Adipocyte (in vitro differentiated cells): ENCODE measurements at places on chromosomes 5 and 9.

DNA sequence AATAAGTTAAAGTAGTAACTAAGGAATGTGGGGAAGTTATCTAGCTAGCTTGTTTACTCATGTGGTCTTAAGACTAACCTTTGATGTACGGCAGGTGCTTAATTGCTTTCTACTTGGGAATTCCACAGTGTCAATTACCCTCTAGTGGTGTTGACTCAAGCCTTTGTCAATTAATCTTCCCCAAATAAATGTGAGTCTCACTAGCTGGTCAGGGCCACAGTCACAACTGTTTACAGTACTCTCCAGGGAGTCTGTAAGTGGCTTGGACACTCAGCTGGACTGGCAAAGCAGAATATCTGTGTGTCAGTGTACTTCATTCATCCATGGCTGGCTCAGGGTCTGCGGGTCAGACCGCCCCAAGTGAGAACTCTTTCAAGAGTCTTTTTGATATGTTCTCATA, 30.8 kb downstream of the SMIM3 start:
- DNase-seq, result no peak

DNA sequence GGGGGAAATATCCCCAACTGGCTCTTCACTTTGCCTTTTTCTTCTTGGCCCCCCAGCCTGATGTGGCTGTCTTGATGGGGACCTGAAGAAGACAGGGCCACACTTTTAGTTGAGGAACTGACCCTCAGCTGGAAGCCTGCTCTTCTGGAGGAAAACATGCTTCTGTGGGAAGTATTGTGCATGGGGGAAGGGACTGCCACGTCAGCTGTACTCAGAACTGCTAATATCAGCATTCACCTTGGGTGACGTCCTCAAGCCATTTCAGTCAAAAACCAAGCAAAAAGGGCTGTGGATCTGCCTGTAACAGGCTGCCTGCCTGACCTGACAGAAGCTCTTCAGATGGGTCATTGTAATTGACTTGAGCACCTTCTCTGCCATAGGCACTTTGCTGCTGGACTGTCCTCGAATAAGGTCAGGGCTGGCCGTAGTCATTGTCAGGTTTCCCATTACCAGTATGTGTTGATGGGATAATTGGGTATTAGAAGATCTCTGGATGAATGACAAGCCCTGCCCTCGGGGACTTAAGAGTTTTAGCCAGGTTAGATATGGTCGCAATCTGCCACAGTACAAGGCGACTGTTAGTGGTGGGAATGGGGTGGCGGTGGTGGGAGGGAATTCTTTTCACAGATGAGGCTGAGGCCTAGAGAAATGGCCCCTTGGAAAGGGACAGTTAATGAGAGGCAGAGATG, 10.4 kb downstream of the RAI14 start:
- DNase-seq, result no peak

DNA sequence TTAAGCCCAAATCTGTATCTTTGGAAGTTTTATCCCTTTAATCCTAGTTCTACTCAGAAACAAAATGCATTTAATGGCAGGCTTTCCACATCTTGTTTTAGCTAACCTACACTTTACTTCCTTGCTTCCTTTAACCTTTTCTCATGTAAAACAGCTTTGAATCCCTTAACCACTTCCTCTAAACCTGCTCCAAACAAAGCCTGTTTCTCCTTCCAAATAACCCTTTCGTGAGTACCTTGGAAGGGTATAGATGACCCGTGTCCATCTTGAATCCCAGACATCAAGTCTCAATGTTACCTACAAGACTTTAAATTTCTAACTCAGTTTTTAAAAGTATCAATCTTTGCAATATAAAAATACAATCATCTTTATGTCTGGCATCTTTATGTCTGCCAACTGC, 78.4 kb downstream of the DROSHA start:
- no peak for DNase-seq

- no peak for DNase-seq
These were observed 4.6 kb downstream of the BICD2 start for GRCh38 chr9:92760070-92760469.

DNA sequence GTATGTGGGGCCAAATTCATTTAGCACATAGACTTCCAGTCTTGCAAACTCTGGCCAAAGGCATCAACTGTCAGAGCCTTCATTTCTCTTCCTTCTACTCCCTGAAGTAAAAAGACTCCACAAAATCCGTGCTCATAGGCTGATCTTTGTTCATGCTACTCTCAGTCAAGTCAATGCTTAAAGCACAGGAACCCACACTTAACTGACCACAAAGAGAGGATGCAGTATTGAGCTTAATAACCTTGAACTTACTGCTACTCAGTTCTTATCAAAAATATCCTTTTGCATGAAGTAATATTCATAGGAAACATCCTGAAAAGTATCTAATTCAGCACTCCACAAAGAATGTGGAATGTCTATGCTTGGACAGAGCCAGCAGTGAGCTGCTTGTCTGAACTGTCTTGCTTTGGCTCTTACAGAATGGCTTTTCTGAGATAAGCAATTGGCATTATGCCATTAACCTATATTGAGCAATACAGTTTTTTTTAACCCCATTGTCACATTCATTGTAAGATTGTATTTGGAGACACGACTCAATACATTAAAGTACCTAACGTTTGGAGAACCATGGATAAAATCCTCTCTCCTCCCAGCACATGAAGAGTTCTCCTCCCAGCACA, 21.7 kb downstream of the LPAR1 start:
- DNase-seq, result peak; percentile 71

- no peak for DNase-seq
These were observed 159.9 kb upstream of the RAI14 start for GRCh38 chr5:34496260-34496691.

DNA sequence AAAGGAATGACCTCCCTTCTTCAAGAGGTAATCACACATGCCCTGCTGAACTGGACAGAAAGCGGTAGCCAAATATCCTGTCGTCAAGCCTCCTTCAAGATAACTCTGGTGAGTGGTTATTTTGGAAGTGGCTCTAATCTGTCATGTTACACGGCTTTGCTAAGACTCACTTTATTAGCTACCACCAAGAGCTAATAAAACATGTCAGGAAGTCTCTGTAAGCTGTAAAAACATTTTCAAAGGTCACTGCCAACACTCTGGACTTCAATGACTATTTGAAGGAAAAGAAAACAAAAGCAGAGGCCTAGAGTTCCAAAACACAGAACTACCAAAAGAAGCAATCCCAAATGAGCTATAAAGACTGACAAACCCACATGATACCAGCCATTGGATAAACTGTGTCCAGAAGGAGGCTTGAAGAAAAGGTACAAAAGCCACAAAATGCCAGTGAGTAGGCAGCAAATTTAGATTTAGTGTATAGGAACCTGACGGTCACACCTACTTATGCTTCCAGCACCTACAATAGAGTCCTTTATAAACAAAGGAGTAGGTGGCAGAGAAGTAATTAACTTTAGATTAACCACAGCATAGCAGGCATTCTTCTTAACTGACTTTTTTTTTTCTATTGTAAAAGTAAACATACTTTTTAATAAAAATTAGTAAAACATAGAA, 97.3 kb upstream of the EQTN start:
- no peak for DNase-seq

GRCh38 chr5:129664336-129664937, 83.5 kb upstream of the MINAR2 start:
- peak; percentile 61 for DNase-seq

- DNase-seq, result no peak
These were observed 110.4 kb downstream of the FBXO4 start for GRCh38 chr5:42035526-42035925.

DNA sequence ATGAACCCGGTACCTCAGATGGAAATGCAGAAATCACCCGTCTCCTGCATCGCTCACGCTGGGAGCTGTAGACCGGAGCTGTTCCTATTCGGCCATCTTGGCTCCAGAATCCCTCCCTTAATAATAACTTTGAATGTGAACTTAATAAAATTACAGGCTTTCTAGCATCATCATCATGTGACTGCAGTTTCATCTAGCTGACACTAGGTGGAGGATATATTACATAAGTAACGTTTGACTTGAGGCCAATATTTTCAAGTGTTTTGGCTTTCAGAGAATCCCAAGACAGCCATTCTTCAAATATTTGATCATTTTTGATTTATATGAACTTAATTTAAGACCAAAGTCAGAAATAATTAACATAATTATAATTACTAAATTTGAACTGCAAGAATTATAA, 474.9 kb upstream of the CDH10 start:
- DNase-seq, result peak; percentile 1
